ENCODE measurements at places on chromosomes 11 and 22.

GRCh38 chr22:30607939-30608338 lies 965 bp downstream of the TCN2 start:
- no peak for DNase-seq

DNA sequence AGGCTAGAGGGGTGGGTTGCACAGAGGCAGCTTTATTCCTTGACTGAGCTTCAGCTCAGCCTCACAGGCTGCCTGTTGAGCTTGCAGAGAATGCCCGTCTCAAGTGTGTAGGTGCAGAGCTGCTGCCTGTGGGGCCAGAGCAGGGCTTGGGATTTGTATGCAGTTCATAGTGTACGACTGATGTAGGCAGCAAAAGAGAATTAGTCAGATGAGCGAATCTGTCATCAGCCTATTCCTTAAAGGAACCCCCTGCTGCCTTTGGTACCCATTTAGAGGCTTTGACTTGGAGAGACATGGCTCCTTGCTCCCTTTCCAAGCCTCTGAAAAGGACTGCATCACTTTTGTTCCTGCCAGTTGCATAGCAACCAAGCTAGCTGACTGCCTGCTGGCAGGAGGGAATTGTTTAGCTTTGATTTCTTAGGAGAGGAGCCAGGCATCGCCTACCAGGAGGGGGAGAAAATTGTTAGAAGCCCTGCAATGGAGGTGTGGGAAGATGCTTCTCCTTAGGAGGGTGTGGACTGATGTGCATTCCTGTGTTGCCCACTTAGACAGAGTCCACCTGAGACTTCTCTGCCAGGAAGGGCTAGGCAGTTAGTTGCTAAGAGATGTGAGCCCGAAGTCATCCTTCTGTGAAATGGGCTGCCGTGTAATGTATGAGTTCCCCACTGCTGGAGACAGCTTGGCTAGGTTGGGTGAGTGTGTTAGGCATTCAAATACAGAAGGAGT lies 10.9 kb downstream of the ACO2 start:
- no peak for DNase-seq

DNA sequence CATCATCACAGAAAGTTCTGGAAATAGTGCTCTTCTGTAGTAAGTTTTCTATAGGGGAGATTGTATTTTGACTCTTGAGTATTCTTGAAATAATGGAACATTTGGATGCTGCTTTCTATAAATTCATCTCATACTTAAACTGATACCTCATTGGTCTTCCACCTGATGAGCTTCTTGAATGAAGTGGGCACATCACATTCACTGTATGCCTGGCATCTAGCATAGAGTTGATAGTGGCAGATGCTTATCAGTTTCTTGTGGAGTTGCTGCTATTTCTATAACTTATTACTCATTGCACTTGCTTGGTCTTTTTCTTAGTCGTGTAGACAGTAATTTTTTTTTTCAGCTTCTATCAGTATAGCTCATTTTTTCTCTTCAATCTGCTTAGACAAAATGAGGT lies 5.4 kb downstream of the ATXN10 start:
- no peak for DNase-seq

- DNase-seq = no peak
Observed at GRCh38 chr11:104214517-104214916, 50.6 kb upstream of the PDGFD start.

DNA sequence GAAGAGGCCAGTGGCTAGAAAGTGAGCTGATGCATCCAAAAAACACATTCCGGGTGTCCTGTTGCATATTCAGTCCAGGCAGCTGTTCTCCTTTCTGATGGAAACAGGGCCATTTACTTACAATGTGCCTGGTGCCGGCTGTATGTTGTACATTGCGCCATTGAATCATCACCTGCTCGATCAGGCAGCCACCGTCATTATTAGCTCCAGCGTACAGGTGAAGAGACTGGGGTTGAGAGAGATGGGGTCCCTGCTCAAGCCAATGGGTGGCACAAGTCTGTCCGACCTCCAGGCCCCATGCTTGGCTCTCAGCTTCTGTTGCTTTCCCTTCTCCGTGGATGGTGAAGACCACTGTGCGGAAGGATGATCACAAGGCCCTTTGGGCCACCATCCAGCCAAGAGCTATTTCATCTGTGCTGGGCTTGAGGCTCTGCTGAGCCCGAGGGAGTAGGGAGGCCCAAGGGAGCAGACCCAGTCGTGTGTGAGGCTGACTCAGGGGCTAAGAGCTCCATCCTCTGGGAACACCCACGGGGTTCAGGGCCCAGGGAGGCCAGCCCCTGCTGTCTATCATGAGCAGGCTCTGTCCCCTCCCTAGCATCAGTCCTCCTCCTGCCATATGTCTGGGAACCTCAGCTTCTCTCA lies 20.7 kb upstream of the EMID1 start:
- DNase-seq = no peak

DNA sequence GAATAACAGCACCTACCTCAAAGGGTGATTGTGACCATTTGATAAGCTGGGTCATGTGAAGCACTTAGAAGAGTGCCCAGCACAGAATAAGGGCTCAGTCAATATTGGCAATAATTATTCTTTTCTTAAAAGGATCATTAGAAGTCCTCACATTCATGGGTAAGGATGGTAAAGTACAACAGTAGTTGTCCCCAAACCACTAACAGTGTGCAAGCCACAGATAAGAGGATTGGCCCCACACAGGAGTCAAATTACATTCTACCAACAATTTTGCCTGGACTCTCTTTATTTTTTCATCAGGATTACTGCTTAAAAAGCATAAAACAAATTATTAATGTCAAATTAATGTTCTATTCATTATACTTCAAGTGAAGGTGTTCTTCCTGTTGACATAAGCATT lies 271.5 kb upstream of the PDGFD start:
- no peak for DNase-seq

- no peak for DNase-seq
Observed at GRCh38 chr11:8959546-8960166, 4.6 kb downstream of the TMEM9B start.

DNA sequence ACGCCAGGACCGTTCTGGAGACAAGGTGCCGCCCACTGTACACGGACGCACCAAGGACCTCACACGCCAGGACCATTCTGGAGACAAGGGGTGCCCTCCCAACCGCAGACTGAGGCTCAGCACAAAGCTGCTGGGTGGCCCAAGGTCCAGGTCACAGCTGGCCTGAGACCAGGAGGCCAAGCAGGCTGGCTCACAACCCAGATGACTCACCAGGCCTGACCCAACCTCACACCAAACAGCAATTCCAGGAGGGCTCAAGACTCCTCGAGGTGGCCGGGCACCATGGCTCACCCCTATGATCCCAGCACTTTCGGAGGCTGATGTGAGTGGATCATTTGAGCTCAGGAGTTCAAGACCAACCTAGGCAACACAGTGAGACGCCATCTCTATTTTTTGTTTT lies 14.8 kb downstream of the BRD1 start:
- DNase-seq = no peak

GRCh38 chr11:48095779-48096470 lies 115.6 kb downstream of the PTPRJ start:
- DNase-seq = no peak

DNA sequence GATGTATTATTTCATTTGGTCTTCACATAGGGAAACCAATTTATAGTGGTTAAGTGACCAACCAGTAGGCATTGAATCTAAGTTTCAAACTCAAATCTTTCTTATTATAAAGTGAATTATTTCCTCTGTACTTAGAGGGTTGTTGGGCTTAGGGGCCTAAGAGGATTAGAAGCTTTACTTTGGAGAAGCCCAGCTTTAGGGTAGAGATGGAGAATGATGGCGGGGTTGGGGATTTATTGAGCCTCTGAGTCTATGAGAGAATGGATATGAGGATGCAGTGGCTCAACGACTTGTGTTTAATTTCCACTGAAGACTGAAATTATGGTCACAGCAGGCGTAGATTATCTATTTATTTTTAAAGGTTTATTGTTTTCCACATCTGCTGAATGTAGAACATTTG lies 55.5 kb downstream of the CHRDL2 start:
- DNase-seq = no peak

GRCh38 chr11:16295592-16295991 lies 60.8 kb downstream of the SOX6 start:
- DNase-seq = no peak

DNA sequence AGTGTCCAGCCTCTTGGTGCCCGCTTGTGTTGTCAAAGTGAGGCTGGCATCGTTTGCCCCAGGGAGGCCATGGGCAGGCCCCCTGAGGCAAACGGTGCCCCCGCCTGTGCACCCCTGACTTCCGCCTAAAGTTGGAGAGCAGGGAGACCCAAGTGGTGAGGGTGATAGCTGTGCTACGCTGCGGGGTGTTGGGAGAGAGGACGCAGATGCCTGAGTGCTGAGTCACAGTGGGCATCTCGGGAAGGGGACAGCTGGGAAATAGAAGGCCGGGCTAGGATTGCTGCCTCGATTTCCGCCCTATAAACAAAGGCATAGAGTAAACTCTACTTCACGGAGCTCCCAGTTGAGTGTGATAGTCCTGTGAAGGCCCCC lies 5.8 kb downstream of the GRIK4 start:
- no peak for DNase-seq

DNA sequence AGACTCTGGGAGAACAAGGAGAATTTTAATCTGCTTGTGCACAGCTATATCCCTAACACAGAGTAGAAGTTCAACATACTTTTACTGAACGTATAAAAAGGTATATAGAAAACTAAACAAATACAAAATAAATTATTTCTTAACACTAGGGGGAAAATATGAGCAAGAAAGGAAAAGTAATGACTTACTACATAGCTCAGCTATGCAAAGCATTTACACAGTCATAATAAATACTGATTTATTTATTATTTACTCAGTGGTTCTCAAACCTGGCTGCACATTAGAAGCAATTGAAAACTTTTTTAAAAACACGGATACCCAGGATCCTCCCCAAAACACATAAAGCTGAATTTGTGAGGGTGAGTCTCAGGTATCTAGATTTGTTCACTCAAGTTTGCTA lies 182.5 kb downstream of the TTC28 start:
- no peak for DNase-seq

- DNase-seq = no peak
Observed at GRCh38 chr22:48860557-48860956, 967.1 kb downstream of the BRD1 start.

- DNase-seq = no peak
Observed at GRCh38 chr22:47551431-47551775, 789.0 kb downstream of the TBC1D22A start.

GRCh38 chr11:133844217-133844616 lies 1.1 kb downstream of the SPATA19 start:
- DNase-seq = no peak

DNA sequence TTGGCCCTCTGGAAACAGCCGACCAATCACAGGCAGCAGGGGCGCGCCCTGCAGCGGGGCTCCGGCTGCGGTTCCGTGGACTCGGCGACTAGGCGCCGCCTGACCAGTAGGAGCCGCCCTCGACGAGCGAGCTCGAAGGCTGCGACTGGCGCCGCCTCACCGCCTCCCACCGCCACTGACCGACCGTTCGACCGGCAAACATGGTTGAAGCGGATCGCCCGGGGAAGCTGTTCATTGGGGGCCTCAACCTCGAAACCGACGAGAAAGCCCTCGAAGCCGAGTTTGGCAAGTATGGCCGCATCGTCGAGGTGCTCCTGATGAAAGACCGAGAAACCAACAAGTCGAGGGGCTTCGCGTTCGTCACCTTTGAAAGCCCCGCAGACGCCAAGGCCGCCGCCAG lies at the start of gene RBMXL2:
Gene RBMXL2, plus strand, starts transcription at position 78 of the 400 bp plus-strand sequence. Its CDS starts 123 bp downstream, at position 201.
- DNase-seq = no peak

DNA sequence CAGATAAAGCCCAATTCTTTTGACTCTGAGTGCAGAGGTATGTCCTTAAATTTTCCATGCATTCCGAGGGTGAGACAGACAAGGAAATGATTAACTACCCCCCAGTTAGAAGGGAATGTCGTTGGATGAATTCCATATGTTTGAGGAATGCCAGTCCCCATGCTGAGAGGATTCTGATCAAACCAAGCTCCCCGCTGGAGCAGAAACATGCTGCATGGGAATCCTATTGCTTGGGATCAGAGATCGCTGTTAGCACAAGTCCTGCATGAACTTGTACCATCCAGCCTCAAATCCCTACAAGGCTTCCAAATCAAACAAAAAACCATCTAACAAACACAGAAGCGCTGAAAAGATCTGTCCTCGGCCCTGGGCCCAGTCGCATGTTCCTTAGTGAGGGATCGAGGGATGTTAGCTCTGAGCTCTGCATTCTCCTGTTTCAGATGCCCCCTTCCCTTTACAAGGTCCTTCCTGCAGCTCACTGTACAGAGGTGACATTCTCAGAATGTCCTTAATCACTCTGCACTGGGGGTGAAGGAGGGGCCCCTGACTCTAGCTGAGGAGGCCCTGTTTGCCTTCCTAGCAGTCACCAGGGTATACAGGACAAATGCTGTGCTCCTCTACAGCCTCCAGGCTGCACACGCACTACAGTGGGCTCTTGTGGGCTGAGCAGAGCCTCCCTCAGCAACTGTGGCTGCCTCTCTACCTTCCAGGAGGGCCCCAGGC lies 353.4 kb downstream of the TENM4 start:
- DNase-seq = no peak

DNA sequence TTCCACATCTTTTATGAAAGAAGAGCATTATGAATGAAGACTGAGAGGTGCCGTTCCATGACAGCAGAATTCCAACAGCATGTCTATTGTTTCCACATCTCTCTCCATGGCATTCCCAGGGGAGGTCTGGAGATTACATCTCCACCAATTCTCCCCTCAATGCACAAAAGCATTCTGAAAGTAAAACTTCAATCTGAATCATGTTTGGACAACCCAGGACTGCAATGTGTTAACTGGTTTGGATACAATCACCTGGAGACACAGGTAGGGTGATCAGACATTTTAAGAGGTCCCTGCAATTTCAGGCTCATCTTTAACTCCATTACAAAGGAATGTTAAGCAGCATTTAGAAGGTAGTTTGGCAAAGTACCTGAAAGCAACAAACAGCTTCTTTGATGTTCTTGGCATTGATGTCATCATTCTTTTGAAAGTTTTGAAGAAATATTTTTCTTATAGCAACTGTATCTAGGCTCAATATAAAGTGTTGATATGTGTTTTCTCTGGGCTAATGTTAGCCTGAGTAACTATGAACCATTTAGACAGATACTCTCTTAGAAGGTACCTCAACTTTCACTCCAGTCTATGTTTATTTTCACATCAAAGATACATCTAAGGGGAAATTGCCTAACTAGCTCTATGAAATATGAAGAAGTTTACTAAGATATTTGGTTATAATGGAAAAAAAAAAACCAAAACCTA lies 181.4 kb upstream of the MTMR2 start:
- no peak for DNase-seq

DNA sequence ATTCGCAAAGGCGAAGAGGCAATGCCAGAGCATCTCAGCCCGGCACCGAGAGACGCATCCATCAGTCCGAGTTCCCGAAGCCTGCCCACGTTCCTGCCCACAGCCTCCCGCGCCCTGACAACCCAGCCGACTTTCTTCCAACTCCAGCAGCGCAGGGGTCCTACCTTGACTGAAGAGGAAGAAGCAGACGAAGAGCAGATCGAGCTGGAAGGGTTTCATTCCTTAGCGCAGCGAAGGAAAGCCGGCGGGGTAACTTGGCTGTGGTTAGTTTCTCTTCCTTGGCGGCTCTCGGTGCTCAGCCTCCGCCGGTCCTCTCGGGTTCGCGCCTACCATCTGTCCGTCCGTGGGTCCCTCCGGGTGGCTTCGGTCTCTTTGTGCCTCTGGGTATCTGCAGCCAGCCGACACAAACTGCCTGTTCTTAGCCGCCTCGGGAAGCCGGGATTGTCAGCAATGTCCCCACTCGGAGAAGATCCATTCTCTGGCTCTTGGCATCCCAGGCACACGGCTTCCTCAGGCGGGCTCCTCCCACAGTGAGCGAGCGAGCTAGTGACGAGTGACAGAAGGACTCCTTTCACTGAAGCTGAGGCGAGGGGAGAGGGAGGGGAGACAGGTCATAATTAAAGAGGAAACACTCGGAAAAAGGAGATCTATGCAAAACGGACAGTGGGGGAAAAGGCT lies at the start of gene KIRREL3:
Gene KIRREL3, minus strand, starts transcription at position 480 of the 678 bp plus-strand sequence.
- no peak for DNase-seq

GRCh38 chr11:110148775-110149744 lies 55.9 kb downstream of the ZC3H12C start:
- no peak for DNase-seq
